ENCODE measurements at places on chromosomes 16 and 17. TPM values are rescaled to one million over a fixed set of nuclear protein-coding genes. Genes with fewer than 3 reads are reported as not detected.

The COX6A2 gene
- total RNA-seq = not detected

The SLC47A1 gene
- not detected for total RNA-seq

The ABCA6 gene
- 0.34 TPM for total RNA-seq

The KRTAP1-5 gene
- total RNA-seq = not detected

The KRT28 gene
- total RNA-seq = not detected

The TEKT5 gene
- total RNA-seq = not detected

The KLHL10 gene
- total RNA-seq = not detected

The NLRC3 gene
- total RNA-seq = 84.8 TPM
